ENCODE measurements at places on chromosomes 3 and 15.

GRCh38 chr15:90817117-90818057 is 51.0 kb upstream of the FURIN start:
- H3K36me3 ChIP-seq = peaks cover 31% of the 10 kb centered on the region
- peak overlapping the region; percentile 84 for H3K27ac ChIP-seq
- H3K4me1 ChIP-seq = peaks cover 76% of the 10 kb centered on the region
- DNase-seq = no peak
- H3K27me3 ChIP-seq = no peaks in the 10 kb centered on the region

- H3K4me3 ChIP-seq = no peak overlapping the region
- no peak overlapping the region for H3K27ac ChIP-seq
- DNase-seq = no peak
- no peaks in the 10 kb centered on the region for H3K27me3 ChIP-seq
- H3K36me3 ChIP-seq = peaks cover 54% of the 10 kb centered on the region
These were observed 63.1 kb downstream of the TRANK1 start for GRCh38 chr3:36881735-36882134.

DNA sequence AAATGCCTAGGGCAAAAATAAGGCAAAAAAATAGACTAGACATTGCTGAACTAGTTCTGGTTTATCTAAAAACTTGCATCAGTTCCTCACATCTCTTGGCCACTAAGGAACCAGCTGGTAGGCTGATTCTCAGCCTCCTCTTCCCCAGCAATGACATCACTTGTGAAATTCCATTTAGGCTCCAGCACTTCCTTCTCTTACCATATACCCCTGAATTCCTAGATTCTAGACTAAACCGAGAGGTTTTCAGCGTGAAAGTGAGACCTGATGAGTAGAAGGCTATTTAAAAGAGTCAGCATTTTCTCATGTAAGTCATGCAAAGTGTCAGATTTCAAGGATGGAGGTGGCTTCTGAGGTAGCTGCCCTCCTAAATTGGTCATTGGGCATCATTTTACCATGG is 247.1 kb upstream of the CDIN1 start:
- no peak for DNase-seq
- H3K4me1 ChIP-seq = no peaks in the 10 kb centered on the region
- no peak overlapping the region for H3K4me3 ChIP-seq
- H3K36me3 ChIP-seq = no peaks in the 10 kb centered on the region
- H3K27ac ChIP-seq = no peak overlapping the region
- no peaks in the 10 kb centered on the region for H3K27me3 ChIP-seq

GRCh38 chr15:84611631-84612030 is 10.8 kb downstream of the ZSCAN2 start:
- no peaks in the 10 kb centered on the region for H3K27me3 ChIP-seq
- no peak overlapping the region for H3K27ac ChIP-seq
- H3K4me3 ChIP-seq = no peak overlapping the region
- H3K36me3 ChIP-seq = peaks cover 10% of the 10 kb centered on the region
- DNase-seq = no peak

DNA sequence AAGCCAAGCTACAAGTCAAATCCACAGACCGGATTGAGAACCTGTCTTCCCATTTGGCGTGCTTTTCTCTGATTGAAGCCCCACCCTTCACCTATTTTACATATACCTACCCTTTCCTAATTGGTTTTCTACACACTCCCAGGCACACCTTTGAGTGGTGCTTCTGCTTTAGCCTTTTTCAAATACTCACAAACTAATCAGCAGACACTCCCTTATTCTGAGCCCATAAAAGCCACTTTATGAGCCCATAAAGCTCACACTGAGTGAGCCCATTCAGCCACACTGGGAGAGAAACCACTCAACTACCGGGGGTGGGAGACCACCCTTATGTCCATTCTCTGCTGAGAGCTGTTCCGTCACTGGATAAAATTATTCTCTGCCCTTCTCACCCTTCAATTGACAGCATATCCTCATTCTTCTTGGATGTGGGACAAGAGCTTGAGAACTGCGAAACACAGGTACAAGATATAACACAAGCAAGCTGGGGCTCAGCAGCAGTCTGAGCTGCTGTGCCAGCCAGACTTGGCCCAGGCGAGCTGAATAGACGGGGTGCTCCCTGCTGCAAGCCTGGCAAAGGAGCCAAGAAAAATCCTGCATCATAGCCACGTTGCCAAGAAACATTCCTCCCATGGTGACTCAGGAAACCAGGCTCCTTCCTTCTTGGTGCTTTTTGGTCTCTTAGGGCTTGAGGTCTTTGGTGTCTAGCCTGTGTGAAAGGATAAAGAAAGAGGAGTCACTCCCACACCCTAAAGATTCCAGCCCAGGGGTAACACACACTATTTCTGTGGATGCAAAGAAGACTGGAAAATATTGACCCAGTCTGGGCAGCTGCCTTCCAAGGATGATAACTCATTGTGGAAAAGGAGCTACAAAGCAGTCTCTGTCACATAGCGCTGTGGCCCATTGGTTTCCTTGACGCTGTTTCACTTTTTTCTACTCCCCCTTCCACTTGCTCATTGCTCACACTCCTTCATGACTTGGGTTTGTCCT is 609.7 kb downstream of the MCTP2 start:
- H3K4me3 ChIP-seq = no peak overlapping the region
- DNase-seq = no peak
- peaks cover 28% of the 10 kb centered on the region for H3K27me3 ChIP-seq
- no peaks in the 10 kb centered on the region for H3K4me1 ChIP-seq
- H3K36me3 ChIP-seq = no peaks in the 10 kb centered on the region

DNA sequence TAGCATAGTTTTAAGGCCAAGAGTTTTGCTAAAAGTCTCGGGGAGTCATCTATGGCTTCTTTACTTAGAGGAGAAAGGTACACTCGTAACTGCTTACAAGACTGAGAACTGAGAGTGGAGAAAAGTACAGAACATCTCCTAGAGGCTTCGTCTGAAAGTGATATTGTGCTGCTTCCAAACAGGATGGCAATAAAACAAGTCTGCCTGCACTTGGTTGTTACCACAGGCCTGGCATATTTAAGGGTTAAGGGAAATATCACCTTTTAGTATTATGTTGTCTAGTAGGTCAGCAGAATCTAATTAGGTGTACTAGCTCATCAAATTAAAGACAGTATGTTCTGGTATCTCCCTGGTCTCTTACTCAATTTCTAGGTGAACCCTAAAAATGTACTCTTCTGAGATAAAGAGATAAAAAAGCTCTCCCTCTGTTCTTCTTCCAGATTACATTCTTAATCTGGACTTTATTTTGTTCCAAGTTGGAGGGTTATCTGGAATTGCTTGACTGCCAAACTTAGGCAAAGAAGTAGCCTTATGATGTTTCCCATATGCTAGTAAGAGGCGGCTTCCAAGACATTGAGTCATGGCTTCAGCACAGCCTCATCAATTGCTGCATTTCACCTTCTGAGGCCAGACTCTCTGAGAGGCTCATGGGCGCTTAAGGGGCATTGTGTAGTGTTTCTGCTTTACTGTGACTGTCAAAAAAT is 181.3 kb downstream of the LSAMP start:
- no peaks in the 10 kb centered on the region for H3K4me1 ChIP-seq
- DNase-seq = no peak
- H3K4me3 ChIP-seq = no peak overlapping the region
- H3K36me3 ChIP-seq = no peaks in the 10 kb centered on the region
- H3K27ac ChIP-seq = no peak overlapping the region
- no peaks in the 10 kb centered on the region for H3K27me3 ChIP-seq
